ENCODE measurements at places on chromosomes 16 and 17. TPM values are rescaled to one million over a fixed set of nuclear protein-coding genes. Genes with fewer than 3 reads are reported as not detected.

The DPEP1 gene
- total RNA-seq: 0.33 TPM

The P2RX5 gene
- 4.1 TPM for total RNA-seq

The AIPL1 gene
- not detected for total RNA-seq

The PIK3R6 gene
- not detected for total RNA-seq

The MYH1 gene
- not detected for total RNA-seq

The PLA2G10 gene
- total RNA-seq: not detected

The C17orf78 gene
- not detected for total RNA-seq

The CRYM gene
- 2.3 TPM for total RNA-seq

The KRTAP1-5 gene
- total RNA-seq: 2.2 TPM

Measured in smooth muscle cell of trachea (primary cell).